ENCODE measurements at places on chromosomes 1 and 21.
A peak's percentile ranks its signal among the peaks of the same experiment; 100 is the strongest.

GRCh38 chr21:45741691-45742090 is 98.2 kb downstream of the PCBP3 start:
- no peak for DNase-seq

- no peak for DNase-seq
Observed at GRCh38 chr1:7984811-7985210, 23.3 kb downstream of the PARK7 start.

GRCh38 chr1:18803851-18804250 is 55.6 kb downstream of the TAS1R2 start:
- DNase-seq, result no peak

GRCh38 chr1:56175211-56175610 is 404.2 kb downstream of the PLPP3 start:
- DNase-seq, result no peak

GRCh38 chr1:150366416-150367296 is 2.7 kb downstream of the RPRD2 start:
- no peak for DNase-seq

DNA sequence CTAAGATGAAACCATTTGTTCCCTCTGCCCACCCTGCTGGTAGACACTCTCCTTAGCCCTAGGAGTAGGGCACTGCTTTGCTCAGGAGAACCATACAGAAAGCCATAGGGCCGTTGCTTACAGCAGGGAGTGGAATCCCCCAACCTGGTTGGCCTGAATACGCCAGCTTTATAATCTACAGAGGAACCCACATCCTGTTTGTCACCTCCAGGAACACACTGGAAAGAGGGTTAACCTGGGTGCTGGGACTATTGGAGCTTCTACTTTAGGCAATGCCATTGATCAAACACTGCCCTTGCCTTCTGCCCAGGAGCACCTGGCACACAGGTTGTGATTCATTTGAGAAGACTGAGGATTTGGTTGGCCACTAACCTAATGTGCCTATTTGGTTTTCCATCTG is 124.8 kb downstream of the TNR start:
- no peak for DNase-seq

- DNase-seq, result no peak
Observed at GRCh38 chr1:211482306-211482705, 9.7 kb downstream of the RD3 start.

DNA sequence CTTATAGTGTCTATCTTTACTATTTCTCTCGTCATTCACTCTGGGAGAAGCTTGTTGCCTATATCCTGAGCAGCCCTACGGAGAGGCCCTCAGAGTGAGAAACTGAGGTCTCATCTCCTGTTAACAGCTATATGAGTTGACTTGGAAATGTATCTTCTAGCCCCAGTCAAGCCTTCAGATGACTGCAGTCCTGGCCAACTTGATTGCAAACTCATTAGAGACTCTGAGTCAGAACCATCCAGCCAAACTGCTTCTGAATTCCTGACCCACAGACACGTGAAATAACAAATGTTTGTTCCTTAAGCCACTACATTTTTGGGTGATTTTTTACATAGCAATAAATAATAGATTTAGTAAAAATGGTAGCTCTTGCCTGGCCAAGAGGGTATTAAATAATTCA is 3.9 kb upstream of the ZBED6 start:
- DNase-seq, result no peak

DNA sequence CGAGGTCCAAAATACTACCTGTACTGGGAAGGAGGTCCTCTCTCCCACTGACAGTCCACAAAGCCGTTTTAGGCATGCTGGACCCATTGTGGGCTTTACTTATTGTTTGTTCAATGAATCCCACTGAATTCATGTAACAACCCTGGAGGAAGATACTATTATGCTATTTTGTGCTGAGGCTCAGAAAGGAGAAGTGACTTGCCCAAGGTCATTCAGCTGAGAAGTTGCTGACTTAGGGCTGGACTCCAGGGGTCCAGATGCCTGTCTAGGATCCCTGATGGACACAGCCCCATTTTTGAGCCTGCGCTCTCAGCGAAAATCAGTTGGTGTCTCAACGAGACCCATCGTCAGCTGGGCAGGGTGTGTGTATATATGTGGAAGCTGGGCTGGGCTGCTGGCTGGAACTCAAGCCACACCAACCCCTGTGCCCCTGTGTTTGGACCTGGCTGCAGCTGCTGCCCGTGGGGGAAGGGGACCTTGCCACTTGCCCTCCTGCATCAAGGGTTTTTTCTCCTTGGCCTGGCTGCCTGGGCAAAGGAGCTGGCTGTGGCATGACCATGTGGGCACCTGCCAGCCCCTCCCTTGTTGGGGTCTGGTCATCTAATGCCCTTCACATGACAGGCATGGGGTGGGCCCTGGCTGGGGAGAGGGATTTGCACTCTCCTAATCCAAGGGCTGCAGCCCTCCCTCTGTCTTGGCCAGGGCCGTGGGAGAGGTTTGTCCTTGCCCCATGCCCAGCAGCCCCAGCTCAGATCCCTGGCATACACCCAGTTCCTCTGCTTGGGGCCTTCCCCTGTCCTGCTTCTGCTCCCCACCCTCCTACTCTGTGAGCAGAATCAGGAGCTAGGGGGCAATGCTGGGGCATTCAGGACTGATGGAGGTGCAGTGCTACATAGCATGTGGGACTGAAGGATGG is 15.0 kb downstream of the KCNQ4 start:
- DNase-seq, result no peak

GRCh38 chr1:215970406-215970805 is 403.3 kb downstream of the KCTD3 start:
- no peak for DNase-seq

DNA sequence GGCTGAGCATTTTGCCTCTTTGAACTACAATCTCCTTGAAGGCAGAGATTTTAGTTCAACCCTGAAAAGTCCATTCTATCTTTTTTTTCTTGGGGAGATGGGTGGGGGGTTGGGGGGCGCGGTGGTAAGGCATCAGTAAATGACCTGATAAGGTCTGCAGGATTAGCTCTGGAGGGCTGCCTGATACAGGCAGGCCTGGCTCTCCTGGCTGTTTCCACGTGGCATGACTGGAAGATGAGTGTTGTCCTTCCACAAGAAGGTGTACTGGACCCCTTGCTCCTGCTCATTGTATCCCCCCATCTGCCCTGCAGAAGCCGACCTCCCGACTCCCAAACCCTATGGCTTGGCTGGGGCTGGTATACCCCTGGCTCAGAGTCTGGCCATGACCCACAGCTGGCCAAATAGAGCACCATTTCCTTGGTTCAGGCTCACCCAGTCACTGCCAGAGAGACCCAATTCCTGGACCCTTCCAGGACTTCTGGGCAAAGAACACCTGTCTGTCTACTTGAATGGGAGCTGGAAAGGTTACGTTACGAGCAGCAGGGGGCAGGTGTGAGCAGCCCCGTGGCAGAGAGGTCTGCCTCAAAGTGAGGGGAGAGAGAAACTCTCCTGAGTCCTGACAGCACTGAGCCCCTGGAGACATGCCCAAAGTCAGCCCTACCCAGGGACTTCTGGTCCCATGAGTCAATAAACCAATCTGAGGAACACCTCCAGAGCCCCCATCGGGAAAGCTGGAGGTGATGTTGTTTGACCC is 17.0 kb downstream of the DHRS3 start:
- DNase-seq, result peak; percentile 29

DNA sequence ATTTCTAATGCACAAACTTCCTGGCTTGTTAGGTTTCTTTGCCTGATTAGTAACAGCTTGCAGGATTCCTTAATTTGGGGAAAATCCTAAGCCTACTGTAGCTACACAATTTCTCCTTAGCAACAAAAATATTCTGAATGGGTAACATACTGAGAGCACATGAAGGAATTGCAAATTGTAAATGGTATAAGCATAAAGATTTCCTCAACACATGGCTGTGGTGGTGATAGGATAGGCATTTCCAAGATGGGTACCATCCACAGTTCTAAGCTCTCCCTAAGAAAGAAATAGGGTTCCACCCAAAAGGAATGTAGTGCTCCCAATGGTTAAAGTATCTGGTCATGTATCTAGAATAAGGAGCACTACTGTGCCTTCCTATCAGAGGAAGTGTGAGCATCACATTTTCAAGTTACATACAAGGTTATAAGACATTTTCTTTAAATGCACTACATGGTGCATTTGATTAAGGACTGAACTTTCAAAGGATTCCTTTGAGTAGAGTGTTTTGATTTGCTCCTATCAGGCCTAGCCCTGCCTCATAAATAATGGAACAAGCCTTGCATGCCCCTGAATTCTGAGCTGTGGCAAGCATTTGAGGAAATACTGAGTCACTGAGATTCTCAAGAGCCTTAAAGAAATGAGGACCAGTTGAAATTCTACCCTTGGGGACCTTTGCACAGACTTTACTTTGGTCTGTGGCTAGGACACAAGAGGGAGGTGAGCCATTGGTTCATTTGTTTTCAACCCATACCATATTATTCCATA is 286.4 kb downstream of the PTBP2 start:
- no peak for DNase-seq

DNA sequence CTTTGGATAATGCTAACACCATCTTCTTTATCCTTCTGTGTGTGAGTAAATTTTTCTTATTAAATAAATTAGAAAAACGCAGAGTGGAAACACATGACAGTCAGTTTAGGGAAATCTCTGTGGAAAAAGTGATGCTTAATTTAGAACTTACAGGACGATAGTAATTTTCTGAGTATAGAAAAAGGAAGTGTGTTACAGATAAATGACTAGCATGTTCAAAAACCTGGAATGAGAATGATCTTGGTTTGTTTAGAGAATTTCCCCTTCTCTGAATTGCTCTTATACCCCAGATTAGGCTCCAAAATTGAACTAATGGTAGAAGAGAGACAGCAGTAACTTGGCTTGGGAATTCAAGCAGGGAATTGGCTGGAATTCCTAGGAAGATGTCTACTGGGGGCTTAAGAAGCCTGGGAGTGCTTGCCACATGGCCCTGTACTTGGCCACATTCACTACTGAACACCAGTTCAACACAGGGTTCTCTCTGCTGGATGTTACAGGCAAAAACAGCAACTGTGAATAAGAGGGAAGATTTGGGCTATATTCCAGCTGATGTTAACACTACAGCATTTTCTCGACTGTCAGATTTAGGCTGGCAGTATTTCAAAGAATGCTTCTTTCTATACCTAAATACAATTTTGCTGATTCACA is 1004.2 kb downstream of the TTLL7 start:
- DNase-seq, result no peak

DNA sequence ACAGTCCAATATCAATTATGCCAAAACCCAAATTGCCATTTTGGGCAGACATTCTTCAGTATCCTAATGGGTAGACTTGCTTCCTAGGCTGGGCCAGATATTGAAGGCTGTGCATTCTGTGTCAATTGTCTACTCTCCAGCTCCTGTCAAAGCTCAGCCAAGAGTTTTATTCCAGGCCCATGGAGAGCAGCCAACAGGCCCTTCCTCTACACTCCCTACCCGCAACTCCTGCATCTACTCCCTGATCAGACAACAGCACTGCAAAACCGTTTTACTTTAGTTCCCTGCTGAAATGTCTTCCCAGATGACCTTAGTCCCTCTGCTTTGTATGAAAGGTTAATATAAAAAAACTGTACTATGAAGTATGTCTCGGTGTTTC is 6.6 kb upstream of the ADORA3 start:
- no peak for DNase-seq
